ENCODE measurements at places on chromosomes 3 and 15.

- DNase-seq = no peak
Observed at GRCh38 chr3:58520403-58521335, 16.3 kb downstream of the ACOX2 start.

DNA sequence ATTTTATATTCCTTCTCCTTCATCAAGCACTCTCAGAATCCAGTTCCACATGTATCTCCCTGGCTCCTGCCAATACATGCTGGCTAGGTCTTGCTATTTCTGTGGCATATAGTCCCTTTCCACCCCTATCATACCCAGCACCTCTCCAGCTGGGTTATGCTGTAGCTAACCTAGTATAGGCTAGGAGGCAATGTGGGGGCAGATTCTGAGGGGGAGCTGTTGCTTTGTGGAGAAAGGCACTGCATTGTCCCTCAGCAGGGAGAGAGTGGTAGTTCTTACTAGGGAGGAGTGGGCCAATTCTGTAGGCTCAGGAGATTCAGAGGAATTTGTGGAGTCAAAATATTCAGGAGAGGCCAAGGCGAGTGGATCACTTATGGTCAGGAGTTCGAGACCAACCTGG lies 39.4 kb upstream of the UBL7 start:
- DNase-seq = no peak

DNA sequence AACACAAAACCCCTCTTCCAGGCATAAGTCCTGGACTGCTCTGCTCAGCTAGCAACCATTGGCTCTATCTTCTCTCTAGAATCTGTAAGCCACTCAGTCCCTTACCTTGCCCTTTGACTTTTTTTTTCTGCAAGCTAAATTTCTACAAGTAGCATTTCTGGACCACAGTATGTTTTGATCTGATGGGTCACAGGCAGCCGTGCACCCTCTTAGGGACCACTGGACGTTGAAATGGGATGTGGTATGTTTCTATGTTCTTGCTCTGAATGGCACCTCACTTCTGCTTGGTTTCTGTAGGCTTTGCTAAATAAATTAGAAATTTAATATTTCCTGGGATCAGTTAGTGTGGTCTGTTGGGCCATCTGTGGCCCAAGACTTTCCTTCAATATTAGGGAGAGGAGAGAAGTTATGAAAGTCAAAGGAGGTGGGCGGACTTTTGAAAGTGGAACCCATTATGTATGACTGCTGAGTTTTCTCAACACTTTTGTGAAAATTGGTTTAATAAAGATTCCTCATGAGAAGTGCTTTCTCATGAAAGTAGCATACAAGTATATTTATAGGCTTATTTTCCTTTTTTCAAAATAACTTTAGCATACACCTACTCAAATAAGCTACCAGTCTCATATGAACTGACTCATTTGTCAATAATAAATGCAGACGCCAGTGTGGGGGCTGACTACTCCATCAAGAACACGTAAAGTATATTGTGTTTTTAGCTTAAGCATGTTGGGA lies 18.4 kb upstream of the TIPARP start:
- DNase-seq = no peak

DNA sequence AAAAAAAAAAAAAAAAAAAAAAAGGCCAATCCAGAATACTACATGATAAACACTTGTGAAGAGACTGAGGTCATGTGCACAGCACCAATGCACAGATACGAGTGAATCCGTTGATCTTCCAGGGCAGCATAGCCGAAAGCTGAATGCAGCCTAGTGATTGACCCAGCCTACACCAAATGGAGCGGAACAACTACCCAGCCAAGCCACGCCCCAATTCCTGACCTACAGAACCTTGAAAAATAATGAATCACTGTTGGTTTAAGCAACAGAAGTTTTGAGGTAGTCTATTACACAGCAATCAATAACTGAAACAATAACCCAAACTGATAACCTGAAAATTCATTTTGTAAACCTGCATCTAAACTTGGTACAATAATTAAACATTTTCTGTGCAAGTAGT lies 361.0 kb downstream of the FHIT start:
- DNase-seq = no peak

- DNase-seq = no peak
Observed at GRCh38 chr15:63992300-63992699, 54.0 kb downstream of the DAPK2 start.

DNA sequence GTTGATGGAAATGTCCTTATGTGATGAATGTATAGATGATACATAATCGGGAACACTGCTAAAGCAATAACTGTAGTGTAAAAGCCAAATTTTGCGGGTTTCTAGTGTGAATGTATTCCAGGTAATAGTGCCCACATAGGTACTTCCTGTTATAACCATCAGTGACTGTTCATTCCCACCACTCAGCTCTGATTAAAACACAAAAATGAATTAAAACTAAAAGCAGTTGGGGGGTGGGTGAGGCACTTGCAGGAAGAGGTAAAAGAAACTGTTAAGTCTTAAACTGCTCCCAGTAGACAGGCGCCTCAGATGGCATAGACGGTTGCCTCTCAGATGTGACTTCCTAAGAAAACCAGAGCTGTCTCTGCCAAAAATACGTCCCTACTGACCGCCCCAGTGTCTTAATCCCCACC lies 893 bp upstream of the MTHFS start:
- no peak for DNase-seq

DNA sequence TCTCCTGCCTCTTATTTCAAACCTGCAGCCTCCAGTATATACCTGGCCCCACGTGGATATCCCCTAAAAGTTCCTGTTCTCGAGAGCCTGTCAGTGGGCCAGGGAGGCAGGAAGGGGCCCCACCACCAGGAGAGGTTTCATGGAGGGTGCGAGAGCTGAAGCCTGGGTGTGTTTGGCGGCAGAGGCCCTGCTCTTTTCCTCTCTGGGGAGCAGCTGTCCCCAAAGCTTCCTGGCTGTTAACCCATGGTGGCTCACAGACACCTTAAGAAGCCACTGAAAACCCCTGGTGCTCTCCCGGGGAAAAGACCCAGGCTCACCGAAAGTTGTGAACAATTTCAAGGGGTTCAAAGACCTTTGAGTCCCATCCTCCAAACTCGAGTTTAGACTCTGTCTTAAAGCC lies 1.1 kb downstream of the PRRT3 start:
- DNase-seq = no peak

DNA sequence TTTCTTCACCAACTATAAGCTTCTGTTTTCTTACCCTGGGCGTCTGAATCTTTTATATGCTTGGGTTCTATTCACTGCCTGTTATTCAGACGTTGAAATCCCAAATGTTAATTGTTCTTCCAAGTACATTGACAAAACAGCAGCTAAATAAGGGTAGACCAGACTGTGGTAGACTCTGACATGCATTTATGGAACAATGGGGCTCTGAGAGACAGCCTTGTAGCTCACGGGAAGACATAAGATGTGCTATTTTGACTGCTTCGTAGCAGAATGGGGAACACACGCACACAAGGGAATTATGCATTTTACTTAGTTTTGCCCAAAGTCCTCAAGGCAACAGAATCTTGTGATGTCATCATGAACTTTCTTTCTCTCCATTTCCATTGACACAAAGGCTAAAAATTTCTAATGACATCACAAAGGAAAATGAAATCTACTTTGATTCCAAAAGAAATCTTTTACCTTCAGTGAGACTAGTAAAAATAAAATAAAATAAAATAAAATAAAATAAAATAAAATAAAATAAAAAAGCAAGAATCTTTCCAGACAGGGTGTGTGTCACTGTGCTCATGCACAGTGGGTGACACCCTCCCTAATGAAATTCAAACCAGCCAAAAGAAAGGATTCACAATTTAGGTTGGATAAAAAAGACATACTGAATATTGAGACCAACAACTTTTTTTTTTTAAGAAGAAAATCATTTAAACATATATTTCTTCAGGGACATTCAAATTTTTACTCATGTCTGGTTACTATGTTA lies 346.6 kb downstream of the ZBTB20 start:
- no peak for DNase-seq

GRCh38 chr3:13896473-13897154 lies 16.7 kb upstream of the WNT7A start:
- DNase-seq = no peak

- DNase-seq = no peak
Observed at GRCh38 chr15:70882361-70882760, 9.9 kb downstream of the THAP10 start.

DNA sequence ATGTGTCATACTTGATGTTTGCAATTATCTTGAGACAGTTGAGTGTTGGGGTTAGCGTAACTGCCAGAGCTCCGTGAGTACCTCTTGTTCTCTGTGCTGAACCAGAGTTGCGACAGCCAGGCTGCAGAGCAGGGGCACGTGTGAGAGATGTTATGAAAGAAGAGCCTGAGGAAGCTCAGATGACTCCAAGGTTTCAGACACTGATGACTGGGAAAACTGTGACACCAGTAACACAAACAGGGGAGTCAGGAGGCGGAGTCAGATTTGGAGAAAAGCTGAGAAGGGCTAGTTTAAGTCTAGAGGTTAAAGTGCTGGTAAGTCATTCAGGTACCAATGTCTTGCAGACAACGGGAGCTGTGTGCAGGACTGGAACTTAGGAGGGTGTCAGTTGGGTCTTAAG lies 45.0 kb downstream of the BLM start:
- no peak for DNase-seq

Data from GOT3 (cell line).